ENCODE measurements at places on chromosomes 11 and 22.

DNA sequence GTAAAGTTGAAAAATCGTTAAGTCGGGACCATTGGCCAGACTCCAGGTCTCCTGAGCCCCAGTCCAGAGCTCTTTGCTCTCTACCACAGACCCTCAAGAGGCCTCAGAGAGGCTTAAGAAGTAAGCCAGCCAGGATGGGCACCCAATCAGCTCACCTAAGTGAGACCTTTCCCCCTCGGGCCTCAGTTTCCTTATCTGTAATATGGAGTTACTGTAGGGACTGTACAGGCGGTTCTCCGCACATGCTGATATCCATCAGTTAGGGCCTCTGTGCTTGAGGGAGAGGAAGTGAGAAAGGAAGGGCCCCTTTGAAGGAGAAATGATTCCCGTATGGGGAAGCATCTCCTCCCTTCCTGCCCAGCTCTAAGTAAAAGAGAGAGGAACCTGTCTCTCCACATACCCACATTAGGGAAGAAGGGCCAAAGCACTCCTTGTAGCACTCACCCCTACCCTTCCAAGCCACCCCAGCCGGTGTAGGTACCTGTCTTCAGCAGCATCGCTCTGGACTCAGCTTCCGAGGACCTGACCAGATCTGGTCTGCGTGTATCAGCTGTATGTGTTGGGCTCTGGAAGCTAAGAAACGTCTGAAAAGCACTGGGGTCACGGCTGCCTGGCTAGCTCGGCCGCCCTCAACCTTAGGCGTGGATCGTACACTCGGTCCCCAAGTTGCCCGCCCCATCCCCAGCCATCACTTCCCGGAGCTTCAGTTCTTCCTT lies 653 bp downstream of the NAGA start:
- no peak for DNase-seq

GRCh38 chr11:61280883-61281580 lies 14.1 kb downstream of the VWCE start:
- DNase-seq: no peak

DNA sequence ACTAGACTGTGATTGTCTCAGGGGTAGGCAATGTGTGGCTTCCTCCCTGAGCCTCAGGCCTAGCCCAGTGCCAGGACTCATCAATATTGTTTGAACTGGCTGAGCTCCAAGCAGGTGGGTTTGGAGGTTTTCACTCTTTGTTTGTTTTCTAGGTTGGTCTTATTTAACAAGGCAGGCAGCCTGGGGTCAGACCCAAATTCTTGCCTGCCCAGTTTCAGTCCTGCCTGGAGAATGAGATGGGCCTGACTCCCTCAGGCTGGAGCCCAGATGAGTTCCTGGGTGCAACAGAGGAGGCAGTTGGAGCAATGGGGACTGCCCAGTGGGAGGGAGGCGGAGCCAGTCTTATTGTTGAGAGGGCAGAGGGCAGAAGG lies 28.3 kb upstream of the TP53I11 start:
- no peak for DNase-seq

DNA sequence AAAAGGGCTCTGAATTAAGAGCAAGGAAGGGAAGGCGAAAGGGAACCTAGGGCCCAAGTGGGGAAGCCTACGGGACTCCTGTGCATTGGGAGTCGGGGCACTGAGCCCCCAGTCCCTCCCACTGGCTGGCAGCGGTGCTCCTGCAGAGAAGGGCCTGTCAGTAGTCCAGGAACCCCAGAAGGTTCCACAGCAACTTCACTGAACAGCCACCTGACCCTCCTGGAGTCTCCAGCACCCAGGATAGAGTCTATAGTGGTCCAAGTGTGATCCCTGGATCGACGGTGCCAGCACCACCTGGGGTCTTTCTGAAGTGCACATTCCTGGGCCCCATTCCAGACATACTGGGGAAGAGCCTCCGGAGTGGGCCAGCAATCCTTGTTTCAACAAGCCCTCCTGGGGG lies 100.0 kb upstream of the B3GAT1 start:
- no peak for DNase-seq

DNA sequence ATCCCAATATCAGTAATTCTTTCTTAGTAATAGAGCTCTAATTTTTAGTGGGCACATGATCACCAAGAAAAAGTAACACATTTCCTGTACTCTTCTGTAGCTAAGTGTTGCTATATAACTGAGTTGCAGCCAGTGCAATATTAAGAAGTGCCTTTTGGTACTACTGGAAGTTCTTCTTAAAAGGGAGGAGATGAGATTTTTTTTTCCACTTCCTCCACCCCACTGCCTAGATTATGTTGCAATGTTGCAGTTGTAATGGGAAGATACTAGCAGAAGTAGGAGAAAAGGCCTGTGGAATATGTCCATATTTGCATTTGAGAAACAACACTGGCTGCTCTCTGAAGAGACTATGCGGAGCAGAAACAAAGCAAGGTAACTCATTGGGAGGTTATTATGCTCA lies 280.6 kb upstream of the ANO5 start:
- DNase-seq: no peak

GRCh38 chr11:62592146-62592815 lies 958 bp upstream of the TUT1 start:
- no peak for DNase-seq

DNA sequence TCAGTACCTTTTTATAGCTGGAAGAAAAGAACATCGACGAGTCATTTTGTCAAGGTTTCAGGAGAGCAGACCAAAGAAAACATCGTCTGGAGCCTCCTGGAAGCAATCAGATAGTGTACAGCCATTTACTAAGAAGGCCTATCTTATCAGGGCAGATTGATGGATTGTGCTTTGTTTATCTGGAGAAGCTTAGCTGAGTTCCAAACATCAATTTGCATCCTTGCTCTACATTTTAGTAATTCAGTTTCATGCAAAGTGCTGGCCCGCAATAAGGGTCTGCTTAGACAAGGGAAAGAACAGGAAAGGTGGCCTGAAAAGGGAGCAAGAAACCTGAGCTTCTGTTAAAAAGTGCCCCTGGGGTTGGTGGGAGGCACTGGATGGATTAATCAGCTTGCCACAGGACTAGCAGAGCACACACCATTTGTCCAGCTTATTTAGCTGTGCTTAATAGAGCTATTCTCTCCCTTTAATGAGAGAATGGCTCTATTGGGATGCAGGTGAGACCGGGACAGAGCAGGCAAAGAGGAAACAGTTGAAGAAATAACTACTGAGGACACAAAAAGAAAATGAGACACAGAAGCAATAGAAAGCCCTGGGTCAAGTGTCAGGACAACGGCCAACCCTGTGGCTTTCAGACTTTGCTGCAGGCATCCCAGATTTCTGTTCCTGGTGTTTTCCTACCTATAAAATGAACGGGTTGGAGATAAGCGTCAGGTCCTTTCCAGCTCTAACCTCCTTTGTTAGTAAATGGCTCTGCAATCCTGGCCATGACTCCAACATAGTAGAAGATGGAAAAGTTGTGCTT lies 122.1 kb upstream of the TTC12 start:
- no peak for DNase-seq

- no peak for DNase-seq
Observed at GRCh38 chr22:33524511-33525260, 395.6 kb downstream of the LARGE1 start.

DNA sequence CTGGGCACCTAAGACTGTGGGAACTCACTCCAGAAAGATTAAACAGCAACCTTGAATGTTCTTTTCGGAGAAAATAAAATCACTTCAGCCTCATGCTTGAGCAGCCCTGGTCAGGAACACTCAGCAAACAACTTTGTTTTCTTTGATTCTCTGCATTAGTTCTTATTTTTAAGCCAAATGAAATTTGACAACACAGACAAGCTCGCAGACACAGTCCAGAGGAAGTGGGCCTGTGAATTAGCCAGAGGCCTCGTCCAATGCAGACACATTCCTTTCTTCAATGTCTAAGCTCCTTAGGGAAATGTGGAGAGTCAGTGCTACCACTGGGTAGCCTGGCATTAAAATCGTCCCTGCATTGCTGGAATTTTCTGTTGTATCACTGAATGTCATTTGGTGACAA lies 62.9 kb upstream of the CSNK2A3 start:
- DNase-seq: no peak

DNA sequence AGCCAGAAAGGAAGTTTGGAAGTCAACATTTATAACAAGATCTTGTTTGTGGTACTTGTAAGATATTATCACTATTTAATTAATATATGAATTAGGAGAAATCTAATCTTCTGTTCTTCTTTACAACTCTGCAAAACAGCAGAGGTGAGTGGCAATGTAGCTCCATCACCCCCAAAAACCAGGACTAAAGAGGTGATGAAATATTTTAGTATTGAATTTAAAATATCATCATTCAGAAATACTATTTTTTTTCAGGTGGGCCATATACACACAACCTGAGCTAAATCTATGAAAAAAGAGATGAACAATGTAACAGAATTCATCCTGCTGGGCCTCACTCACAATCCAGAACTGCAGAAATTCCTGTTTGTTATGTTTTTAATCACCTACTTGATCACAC lies at the start of gene OR4C45:
TSS of gene OR4C45 (plus strand) at position 301 of the 400 bp plus-strand sequence.
- DNase-seq: no peak

- DNase-seq: no peak
Observed at GRCh38 chr22:49046546-49047361, 780.9 kb downstream of the BRD1 start.

GRCh38 chr11:10590218-10590915 lies 21.9 kb upstream of the LYVE1 start:
- no peak for DNase-seq

- no peak for DNase-seq
Observed at GRCh38 chr22:36540867-36541642, 12.1 kb upstream of the EIF3D start.

DNA sequence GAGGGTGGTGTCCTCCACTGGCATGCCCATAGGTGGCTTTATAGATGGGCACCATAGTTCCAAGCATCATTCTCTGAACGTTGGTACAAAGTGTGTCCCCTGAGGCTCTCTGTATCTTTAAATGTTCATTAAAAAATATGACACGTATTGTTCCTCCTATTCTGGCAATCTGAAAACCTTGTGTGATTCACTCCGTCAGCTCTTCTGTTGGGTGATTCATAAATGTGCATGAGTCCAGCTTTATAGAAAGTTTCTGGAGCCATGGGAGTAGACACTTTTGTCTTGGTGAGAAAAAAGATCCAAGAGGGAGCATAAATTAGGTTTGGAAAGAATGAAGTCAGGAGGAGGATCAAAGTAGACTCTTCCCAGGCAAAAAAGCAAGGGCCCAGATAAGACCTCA lies 728.8 kb downstream of the NELL1 start:
- DNase-seq: no peak

DNA sequence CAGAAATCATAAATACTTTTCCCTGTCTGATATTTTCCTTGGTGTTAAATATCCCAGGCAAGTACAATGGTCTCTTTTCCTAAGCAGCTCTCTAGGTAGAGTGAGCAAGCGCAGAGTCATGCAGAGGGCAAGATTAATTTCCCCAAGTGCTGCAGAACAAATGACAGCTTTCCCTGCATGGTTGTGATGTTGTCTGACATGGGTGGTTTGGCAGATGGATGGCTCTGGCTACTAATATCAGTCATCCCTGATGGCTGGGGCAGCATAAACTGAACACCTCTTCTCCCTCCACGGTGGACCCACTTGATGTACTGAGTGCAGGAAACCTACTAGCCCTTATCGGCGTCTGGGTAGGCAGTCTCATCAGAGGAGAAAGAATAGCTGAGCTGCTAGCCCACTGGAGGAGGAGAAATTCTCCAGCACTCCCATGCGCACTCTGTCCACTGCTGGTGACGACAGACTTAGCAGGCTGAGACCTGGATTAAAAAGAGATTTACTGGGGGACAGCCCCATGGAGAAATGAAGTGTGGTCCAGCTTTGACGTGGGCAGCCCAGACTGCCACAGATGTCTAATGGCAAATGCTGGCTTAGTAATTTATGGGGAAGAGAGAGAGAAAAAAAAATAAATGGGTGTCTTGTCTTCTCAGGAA lies 202.9 kb downstream of the DBX1 start:
- no peak for DNase-seq

GRCh38 chr11:68843052-68843561 lies 1.4 kb upstream of the CPT1A start:
- no peak for DNase-seq

GRCh38 chr11:47992959-47993820 lies 12.8 kb downstream of the PTPRJ start:
- DNase-seq: no peak

DNA sequence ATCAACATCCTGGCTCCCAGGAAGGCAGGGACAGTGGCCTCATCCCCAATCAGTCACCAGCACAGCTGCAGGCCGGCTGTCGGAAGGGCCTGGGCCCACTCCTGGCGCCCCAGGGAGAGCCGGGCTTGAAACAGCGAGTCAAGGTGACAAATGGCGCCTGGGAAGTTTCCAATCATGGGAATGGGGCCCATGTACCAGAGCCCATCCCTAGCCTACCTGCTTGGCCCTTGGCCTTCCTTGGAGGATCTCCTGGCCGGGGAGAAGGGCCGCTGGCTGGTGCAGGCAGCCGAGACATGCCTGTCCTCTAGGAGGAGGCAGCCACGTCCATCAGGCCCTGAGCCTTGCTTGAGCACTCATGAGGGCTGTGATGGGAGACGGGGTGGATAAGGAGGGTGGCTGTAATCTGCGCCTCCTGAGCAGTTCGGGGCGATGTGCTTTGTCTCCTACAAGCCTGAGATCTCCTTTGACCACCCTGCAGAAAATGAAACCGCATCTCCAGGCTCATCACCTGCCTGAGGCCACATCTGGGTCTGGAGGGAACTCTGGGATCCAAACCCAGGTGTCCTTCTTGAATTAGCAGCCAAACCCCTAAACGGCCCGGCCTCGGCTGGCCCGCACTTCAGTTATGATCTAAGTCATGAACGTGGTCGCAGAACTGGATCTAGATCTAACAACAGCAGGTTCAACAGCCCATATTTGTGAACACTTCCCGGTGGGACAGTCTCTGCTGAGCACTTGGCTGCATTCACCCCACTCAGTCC lies 862.0 kb downstream of the TBC1D22A start:
- DNase-seq: no peak

GRCh38 chr11:128563942-128564641 lies 23.3 kb downstream of the ETS1 start:
- DNase-seq: no peak

- no peak for DNase-seq
Observed at GRCh38 chr22:48382197-48382596, 1445.5 kb downstream of the BRD1 start.

GRCh38 chr11:69417699-69418085 lies 63.8 kb upstream of the LINC01488 start:
- no peak for DNase-seq

GRCh38 chr11:12999597-12999996 lies 9.5 kb upstream of the RASSF10 start:
- DNase-seq: no peak
